ENCODE measurements at places on chromosomes 5 and 9. TPM values are rescaled to one million over a fixed set of nuclear protein-coding genes. Genes with fewer than 3 reads are reported as not detected.

Gene INSL4
- total RNA-seq = not detected

- no peak for DNase-seq
Measured at GRCh38 chr9:81847181-81847915, 80.9 kb upstream of the SPATA31D4 start.

DNA sequence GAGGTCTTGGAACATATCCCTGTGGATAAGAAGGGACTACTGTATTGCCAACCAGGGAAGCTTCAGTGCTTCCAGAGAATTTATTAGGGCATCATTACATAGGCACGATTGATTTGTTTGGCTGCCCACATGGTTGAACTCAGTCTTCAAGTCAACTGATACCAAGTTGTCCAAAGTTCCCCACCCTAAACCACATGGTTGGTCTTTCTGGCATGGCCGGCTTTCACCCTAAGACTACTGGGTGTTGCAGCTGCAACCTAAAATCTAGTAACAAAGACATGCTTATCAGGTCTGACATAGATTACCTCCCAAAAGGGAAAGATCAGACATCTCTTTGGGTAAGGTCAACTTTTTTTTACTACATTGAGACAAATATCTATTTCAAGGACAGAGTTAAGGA, 37.0 kb downstream of the FAF2 start:
- no peak for DNase-seq

Gene CD180
- 0.69 TPM for total RNA-seq

DNA sequence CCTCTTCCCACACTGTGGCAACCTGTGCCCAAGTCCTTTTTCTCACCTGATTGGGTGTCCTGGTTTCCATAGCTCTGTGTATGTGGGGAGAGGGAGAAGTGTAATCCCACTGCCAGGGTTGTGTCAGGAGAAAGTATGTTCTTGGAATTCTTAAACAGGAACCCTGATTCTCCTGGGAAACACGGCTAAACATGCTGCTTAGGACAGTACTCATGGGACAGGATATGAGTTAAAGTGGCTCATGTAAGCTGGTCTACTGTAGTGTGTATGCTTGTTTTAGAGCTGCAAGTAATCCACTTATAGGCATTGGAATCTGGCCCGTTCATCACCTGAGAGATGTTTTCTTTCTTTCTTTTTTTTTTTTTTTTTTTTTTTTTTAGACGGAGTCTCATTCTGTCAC, 23.9 kb downstream of the ARHGEF28 start:
- no peak for DNase-seq

- no peak for DNase-seq
Measured at GRCh38 chr9:117528225-117528624, 113.4 kb upstream of the ASTN2 start.

Gene IGIP
- 6.9 TPM for total RNA-seq

DNA sequence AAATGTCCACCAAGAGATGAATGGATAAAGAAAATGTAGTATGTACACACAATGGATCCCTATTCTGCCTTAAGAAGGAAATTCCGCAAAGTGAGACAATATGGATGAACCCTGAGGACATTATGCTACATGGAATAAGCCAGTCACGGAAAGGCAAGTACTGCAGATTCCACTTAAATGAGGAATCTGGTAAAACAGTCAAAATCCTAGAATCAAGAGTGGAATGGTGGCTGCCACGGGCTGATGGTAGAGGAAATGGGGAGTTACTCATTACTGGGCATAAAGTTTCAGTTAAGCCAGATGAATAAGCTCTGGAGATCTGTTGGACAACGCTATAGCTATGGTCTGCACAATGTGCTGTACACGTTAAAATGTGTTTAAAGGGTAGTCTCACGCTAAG, 47.2 kb downstream of the STK10 start:
- DNase-seq = no peak

GRCh38 chr5:173622183-173623047, 6.0 kb upstream of the BOD1 start:
- no peak for DNase-seq

DNA sequence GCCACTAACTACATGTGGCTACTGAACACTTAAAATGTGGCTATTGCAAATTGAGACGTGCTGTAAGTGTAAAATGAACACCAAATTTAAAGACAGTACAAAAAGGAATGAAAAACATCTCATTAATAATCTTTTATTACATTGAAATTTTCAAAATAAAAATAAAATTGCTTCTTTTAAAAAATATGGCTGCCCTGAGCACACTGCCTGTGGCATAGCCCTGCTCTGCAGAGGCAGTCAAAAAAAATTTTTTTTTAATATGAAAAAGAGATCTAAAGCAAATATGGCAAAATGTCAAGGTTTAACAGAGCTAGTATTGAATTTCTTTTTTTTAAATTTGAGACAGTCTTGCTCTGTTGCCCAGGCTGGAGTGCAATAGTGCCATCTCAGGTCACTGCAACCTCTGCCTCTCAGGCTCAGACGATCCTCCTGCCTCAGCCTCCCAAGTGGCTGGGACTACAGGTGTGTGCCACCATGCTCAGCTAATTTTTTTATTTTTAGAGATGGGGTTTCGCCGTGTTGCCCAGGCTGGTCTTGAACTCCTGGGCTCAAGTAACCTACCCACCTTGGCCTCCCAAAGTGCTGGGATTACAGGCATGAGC, 25.6 kb downstream of the CARNMT1 start:
- DNase-seq = no peak

GRCh38 chr9:92179286-92180001, 64.2 kb upstream of the SPTLC1 start:
- DNase-seq = no peak

All from activated naive CD8-positive, alpha-beta T cell treated with anti-CD3 and anti-CD28 coated beads, Interleukin-2, amount 10 ng/mL, durations not matched to agents 7 days and 5 days (primary cell).